ENCODE measurements at places on chromosomes 2 and 18. TPM values are rescaled to one million over a fixed set of nuclear protein-coding genes. Genes with fewer than 3 reads are reported as not detected.

The ADD2 gene
- 7.0 TPM for total RNA-seq

The MAP3K19 gene
- total RNA-seq: not detected

The EML6 gene
- 0.78 TPM for total RNA-seq

The SERPINB11 gene
- total RNA-seq: not detected

DNA sequence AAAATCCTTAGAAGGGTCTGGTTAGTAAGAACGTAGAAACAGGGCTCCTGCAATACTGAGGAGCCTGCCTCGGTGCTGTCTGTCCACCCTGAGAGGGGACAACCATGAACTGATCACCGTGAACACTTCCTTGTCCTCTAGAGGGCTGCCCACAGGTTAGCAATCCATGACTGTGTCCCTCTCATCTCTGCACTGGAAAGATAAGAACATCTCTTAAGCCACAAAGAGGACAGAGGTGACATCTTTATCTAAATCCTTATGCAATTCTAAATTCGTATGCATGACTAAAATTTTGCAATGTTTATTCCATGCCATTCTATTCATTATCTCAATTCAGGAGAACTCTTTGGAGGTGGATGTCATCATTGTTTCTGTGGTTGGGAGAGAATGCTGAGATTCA, 12.8 kb downstream of the EFR3B start:
- no peak for DNase-seq

Measured in esophagus muscularis mucosa (tissue), 4 donors.